WTC11 (cell line): ENCODE measurements at places on chromosomes 5 and 9. TPM values are rescaled to one million over a fixed set of nuclear protein-coding genes. Genes with fewer than 3 reads are reported as not detected.
A peak's percentile ranks its signal among the peaks of the same experiment; 100 is the strongest.

DNA sequence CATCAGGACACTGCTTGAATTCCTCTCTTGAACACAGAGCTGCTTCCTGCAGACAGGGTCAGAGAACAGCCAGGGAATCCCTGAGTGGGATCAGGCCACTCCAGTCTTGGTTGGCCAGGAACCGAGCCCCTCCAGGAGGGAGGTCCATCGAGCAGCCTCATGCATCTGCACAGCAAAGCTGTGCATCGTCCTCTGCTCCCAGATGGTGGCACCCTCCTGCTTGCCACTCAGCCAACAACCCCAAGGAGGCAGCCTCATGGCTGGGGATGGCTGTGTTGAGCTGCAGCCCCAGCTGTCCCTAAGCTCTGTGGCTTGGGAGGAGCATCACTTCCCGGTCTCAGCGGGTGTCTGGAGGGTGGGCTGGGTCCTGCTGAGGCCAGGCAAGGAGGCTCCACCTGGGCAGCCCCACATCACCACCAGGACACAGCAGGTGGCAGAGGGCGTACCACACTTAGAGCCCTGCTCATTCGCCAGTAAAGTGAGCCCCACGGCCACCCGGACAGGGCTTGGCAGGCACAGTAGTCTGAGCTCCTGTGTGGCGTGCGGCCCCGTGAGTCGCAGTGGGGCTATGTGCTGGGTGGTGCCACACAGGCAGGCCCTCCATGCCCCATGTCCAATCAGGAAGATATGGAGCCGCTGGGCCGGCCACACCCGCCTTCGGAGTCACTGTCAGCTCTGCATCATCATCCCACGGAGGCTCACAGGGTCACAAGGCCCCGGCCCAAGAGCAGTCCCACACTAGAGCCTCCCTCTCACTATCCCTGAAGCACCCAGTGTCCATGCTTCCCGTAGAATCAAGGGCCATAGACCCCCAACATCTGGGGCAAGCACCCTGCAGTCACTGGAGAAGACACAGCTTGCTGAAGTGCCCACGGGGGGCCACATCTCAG, 11.9 kb downstream of the LPCAT1 start:
- H3K27ac ChIP-seq, result peak overlapping the region; percentile 96
- no peaks in the 10 kb centered on the region for H3K27me3 ChIP-seq
- H3K4me1 ChIP-seq, result peaks cover 75% of the 10 kb centered on the region
- DNase-seq, result peak; percentile 24
- peaks cover 15% of the 10 kb centered on the region for H3K36me3 ChIP-seq
- H3K4me3 ChIP-seq, result no peak overlapping the region

DNA sequence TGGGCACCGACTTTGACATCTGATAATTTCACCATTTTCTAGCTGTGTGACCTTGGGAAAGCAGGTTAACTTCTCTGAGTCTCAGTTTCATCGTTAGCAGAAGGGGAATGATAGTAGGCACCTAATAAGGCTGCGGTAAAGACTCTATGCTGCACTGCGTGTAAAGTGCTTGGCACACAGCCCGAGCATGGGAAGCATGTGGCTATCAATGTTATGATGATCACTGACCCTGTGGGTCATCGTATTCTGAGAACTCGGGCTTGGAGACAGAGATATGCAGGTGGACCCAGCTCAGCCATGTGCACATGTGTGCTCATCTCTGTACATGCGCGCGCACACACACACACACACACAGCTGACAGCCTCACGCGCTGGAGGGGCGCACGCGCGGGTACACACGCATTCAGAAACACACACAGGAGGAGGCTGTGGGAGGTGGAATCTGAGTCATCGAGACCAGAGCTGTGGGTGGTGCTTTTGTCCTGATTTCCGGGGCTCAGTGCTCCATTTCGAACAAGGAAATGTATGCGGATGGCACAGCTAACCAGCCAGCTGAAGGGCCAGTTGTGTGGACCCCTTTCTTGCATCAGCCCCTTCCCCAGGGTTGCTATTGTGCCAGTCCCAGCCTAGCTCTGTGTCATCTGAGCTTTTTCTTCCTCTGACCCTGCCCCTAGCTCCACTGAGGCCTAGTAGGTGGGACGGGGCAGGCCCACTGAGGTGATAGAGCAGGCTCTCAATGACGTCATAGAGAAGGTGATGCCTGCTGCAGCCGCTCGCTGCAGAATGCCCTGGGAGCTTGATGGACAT, 11.1 kb upstream of the ARAP3 start:
- H3K36me3 ChIP-seq, result no peaks in the 10 kb centered on the region
- H3K27ac ChIP-seq, result no peak overlapping the region
- peaks cover 10% of the 10 kb centered on the region for H3K27me3 ChIP-seq
- peaks cover 29% of the 10 kb centered on the region for H3K4me1 ChIP-seq
- H3K4me3 ChIP-seq, result peak overlapping the region; percentile 69
- no peak for DNase-seq

- DNase-seq, result no peak
- peaks cover 10% of the 10 kb centered on the region; the same call in 1 of the 2 replicates for H3K27me3 ChIP-seq
- H3K4me3 ChIP-seq, result no peak overlapping the region
- no peak overlapping the region for H3K27ac ChIP-seq
- no peaks in the 10 kb centered on the region for H3K4me1 ChIP-seq
Observed at GRCh38 chr9:133591116-133591910, 17.9 kb downstream of the FAM163B start.

GRCh38 chr9:123617952-123618678, 262.1 kb downstream of the CRB2 start:
- H3K27me3 ChIP-seq, result peaks cover 31% of the 10 kb centered on the region
- no peak for DNase-seq
- peaks cover 46% of the 10 kb centered on the region for H3K4me1 ChIP-seq

DNA sequence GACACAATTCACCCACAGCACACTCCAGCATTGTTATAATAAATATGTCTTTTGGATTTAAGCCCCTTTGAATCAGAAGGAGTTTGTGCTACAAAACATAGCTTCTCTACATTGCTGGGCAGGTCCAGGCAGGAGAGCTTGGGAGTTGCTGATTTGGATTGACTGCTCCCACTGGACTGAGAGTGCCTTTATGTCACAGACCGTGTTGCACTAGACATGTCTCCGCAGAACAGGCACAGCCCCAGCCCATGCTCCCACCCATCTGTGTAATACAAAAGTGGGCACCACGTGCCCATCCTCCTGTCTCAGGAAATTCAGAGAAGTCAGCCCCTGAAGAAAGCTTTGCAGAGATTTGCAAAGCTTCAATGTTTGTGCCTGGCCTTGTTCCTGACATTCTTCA, 117.1 kb downstream of the MED10 start:
- no peaks in the 10 kb centered on the region for H3K36me3 ChIP-seq
- H3K4me3 ChIP-seq, result no peak overlapping the region
- H3K27ac ChIP-seq, result no peak overlapping the region
- no peaks in the 10 kb centered on the region for H3K4me1 ChIP-seq
- DNase-seq, result no peak

- peaks cover 42% of the 10 kb centered on the region for H3K4me1 ChIP-seq
- H3K4me3 ChIP-seq, result peak overlapping the region; percentile 97
- no peaks in the 10 kb centered on the region for H3K36me3 ChIP-seq
- H3K27ac ChIP-seq, result peak overlapping the region; percentile 73
- peak; percentile 37 for DNase-seq
Observed at GRCh38 chr9:130041648-130042405, 1.2 kb downstream of the FNBP1 start.

GRCh38 chr9:74951725-74952151, 974 bp downstream of the C9orf40 start:
- H3K4me3 ChIP-seq, result peak overlapping the region; percentile 96
- peak overlapping the region; percentile 85 for H3K27ac ChIP-seq
- H3K4me1 ChIP-seq, result peaks cover 27% of the 10 kb centered on the region
- peak; percentile 45 for DNase-seq
- no peaks in the 10 kb centered on the region for H3K27me3 ChIP-seq

GRCh38 chr5:57176350-57176857, 2.5 kb downstream of the GPBP1 start:
- H3K4me3 ChIP-seq, result peak overlapping the region; percentile 97
- H3K27ac ChIP-seq, result peak overlapping the region; percentile 97
- DNase-seq, result no peak
- peaks cover 55% of the 10 kb centered on the region for H3K4me1 ChIP-seq

- H3K4me1 ChIP-seq, result peaks cover 42% of the 10 kb centered on the region
- peaks cover 57% of the 10 kb centered on the region for H3K27me3 ChIP-seq
- H3K4me3 ChIP-seq, result peak overlapping the region; percentile 44
- peaks cover 7% of the 10 kb centered on the region for H3K36me3 ChIP-seq
Observed at GRCh38 chr5:65142511-65143011, 339.2 kb downstream of the ADAMTS6 start.

- peaks cover 2% of the 10 kb centered on the region; the same call in 1 of the 2 replicates for H3K4me1 ChIP-seq
- no peak for DNase-seq
- H3K4me3 ChIP-seq, result no peak overlapping the region
- no peak overlapping the region for H3K27ac ChIP-seq
Observed at GRCh38 chr5:172501708-172502320, 47.5 kb upstream of the SH3PXD2B start.

DNA sequence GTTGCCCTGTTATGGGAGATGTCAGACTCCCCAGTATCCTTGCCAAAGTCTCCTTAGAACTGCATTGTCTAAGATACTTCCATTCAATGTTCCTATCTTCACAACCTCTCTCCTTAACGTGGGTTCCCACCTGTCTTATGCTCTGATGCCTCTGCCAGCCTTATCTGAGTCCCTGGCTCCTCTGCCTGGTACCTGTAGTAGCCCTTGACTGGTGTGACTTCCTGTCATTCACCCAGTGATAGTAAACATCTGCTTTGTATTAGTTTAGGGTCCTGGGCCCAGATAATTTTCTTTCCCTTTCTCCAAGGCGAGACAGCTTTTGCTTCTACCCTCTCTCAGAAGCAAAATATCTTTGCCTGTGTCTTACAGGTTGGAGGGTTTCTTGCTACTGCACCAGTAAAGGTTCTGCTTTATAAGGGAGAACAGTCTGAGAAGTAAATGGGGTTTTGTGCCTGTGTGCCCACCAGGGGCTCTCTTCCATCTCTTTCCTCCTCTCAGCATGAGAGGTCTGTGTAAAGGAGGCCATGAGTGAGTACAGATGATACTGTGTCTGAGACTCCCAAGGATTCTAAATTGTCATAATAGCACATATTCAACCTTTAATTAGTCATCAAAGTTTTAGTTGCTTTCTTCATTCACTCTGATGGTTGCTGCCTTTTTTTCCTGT, 220.8 kb downstream of the PRR16 start:
- peaks cover 29% of the 10 kb centered on the region for H3K4me1 ChIP-seq
- H3K36me3 ChIP-seq, result no peaks in the 10 kb centered on the region

DNA sequence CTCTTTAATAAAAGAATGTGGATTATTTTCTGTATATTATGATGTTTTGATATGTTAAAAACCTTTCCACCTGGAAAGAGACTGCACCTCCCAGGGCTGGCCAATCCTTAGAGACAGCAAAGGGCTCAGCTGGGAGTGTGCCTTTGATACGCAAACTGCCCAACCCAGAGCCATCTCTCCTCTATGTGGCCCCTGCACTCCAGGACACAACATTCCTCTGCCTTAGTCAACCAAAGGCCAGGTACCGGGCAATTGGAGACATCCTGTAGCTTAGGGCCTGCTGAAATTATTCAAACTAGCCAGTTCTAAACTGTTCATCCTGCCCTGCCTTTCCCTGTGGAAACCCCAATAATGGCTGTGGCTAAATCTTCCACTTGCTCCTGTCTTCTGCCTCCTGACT, 5.0 kb upstream of the HSPB3 start:
- peak; percentile 38 for DNase-seq
- H3K4me3 ChIP-seq, result no peak overlapping the region

DNA sequence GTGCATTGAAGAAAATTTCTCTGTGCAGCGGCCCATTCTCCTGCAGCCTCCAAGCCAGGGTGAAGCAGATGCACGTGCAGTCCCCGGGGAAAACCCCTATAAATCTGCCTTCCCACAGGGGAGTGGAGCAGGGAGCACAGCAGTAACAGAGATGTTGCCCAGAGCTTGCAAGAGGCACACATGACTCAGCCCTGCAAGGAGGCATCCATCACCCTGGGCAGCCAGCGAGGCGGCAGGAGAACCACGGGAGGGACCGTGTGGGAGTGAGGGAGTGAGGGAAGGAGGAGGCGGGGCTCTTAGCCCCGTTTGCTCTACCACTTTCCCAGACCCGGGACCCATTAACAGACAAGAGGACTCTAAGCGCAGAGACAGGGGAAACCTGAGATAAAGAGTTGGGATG, 96.2 kb upstream of the ARAP3 start:
- H3K4me3 ChIP-seq, result no peak overlapping the region
- H3K36me3 ChIP-seq, result no peaks in the 10 kb centered on the region
- H3K27ac ChIP-seq, result no peak overlapping the region
- H3K27me3 ChIP-seq, result no peaks in the 10 kb centered on the region
- no peak for DNase-seq

DNA sequence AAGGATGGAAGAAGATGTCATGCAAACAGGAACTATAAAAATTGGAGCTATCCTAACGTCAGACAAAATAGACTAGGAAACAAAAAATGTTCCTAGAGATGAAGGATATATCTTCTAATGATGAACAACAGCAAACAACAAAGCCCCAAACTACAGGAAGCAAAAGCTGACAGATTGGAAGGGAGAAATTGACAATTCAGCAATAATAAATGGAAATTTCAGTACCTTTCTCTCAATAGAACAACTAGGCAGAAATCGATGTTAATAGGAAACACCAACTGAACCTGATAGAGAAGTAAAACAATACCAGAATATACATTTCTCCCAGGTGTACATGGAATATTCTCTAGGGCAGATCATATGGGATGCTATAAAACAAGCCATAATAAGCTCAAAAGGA, 7.6 kb downstream of the SCGB3A1 start:
- no peak overlapping the region for H3K4me3 ChIP-seq
- H3K36me3 ChIP-seq, result no peaks in the 10 kb centered on the region
- no peaks in the 10 kb centered on the region for H3K4me1 ChIP-seq

DNA sequence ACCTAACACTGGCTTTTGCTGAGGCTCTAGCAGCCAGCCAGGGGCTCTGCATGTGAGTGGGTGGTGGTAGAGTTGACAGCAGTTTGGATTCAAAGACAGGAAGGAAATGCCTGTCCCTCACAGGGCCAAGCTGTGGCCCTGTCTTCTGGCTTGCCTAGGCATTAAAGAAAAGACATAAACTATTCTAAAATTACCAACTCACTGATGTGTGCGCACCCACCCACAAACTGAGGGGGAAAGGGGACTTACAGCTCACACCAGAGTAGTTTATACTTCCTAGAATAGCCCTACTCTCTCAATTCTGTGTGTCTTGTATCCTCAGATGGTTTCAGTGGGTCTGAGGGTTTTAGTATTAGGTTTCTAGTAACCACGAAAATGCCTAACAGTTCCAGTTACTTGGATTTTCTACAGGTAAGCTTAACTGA, 18.3 kb upstream of the IL13 start:
- H3K36me3 ChIP-seq, result peaks cover 34% of the 10 kb centered on the region
- no peak overlapping the region for H3K27ac ChIP-seq

IL4 gene
- total RNA-seq, result not detected in 3 replicates

SV2C gene
- total RNA-seq, result 0.05 to 0.09 TPM (median 0.07 TPM) in 3 replicates

GALNT12 gene
- 19.3 to 24.7 TPM (median 23.7 TPM) in 3 replicates for total RNA-seq

OR1Q1 gene
- total RNA-seq, result not detected in 3 replicates

IL3 gene
- total RNA-seq, result not detected in 3 replicates
